ENCODE measurements at places on chromosomes 12 and 14. TPM values are rescaled to one million over a fixed set of nuclear protein-coding genes. Genes with fewer than 3 reads are reported as not detected.

Gene LRFN5
- not detected for total RNA-seq

Gene CREBL2
- total RNA-seq = 44.1 TPM

Gene KRT77
- 223 TPM for total RNA-seq

Gene SYNE2
- total RNA-seq = 200 TPM

Gene TAS2R8
- not detected for total RNA-seq

Gene NXPH4
- total RNA-seq = 21.1 TPM

Gene ZDHHC22
- not detected for total RNA-seq

Gene AICDA
- total RNA-seq = not detected

Gene TAS2R9
- total RNA-seq = not detected

Gene PTGDR
- 2.8 TPM for total RNA-seq

Gene AKAP6
- total RNA-seq = 4.1 TPM

Gene PTHLH
- 3.0 TPM for total RNA-seq

Gene KRT5
- total RNA-seq = 3,651 TPM

Gene KRT73
- total RNA-seq = 6.8 TPM

Gene RBM23
- 128 TPM for total RNA-seq

Gene FAM186B
- 0.65 TPM for total RNA-seq

Gene EPYC
- total RNA-seq = not detected

Gene ISM2
- 0.19 TPM for total RNA-seq

Gene KRT82
- 10.3 TPM for total RNA-seq

Gene RHEBL1
- 2.1 TPM for total RNA-seq

Gene AMN1
- total RNA-seq = 10.3 TPM

Gene KRT74
- 14.6 TPM for total RNA-seq

Gene TMEM63C
- total RNA-seq = 20.1 TPM

Gene ERP27
- 2.8 TPM for total RNA-seq

Gene NFE2
- 3.3 TPM for total RNA-seq

Gene CD69
- total RNA-seq = 2.2 TPM

All from lower leg skin (tissue), 4 donors.